Hepatic stellate cell (primary cell): ENCODE measurements at places on chromosomes 16 and 17.

DNA sequence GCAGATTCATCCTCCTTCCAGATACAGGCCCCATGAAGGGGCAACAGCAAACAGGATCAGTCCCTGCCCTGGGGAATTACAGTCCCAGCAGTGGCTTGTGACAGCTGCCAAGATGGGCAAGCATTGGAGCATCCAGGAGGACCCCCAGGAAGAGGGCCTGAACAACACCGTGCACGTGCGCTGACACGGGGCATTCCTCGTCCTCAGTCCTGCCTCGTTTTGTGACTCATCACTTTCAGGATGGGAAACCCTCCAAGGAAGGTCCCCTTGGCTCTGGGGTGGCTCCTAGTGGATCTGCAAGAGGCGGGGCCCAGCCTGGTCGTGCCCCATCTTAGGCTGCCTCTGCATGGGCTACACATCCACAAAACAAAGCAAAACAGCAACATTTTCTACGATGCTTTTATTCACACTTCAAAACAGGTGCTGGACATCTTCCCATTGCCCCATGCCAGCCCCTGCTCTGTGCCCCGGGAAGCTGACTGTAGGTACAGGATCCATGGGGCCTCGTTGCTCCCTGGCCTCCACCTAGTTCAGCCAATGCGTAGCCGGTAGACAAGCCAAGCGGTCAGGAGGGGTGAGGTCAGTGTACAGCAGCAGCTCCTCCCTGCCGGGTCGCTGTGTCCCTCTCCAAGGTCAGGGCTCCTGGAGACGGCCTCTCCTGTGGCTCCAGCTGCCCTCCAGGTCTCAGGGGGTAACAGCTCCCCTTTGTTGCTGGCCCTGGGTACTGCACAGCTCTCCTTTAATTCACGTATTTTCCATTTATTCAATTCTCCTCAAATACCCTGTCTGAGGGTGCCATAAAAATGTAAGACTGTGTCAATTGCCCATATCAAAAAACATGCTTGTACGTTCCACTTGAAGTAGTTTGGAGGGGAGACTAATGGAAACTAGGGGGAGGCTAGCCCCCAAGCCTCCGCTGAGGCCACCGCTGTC is 32.2 kb downstream of the ACTG1 start:
- DNase-seq: peak; percentile 84

- DNase-seq: peak; percentile 22
Measured at GRCh38 chr17:77649717-77650211, 308.7 kb upstream of the TNRC6C start.

DNA sequence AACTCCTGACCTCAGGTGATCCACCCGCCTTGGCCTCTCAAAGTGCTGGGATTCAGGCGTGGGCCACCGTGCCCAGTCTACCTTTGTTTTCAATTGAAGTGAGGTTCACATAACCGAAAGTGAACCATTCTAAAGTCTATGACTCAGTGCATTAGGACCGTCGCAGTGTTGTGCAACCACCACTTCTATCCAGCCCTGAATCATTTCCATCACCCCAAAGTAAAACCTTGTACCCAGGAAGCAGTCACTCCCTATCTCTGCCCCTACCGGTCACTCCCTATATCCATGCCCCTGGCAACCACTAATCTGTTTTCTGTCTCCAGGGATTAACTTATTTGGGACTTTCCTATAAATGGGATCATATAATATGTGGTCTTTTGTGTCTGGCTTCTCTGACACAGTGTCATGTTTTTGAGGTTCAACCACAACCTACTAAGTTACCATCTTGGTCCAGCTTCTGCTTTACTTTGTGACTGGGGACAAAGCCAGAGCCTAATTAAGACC is 28.3 kb upstream of the CDC42EP4 start:
- peak; percentile 98 for DNase-seq

GRCh38 chr16:28924399-28924761 is 658 bp downstream of the RABEP2 start:
- DNase-seq: no peak

DNA sequence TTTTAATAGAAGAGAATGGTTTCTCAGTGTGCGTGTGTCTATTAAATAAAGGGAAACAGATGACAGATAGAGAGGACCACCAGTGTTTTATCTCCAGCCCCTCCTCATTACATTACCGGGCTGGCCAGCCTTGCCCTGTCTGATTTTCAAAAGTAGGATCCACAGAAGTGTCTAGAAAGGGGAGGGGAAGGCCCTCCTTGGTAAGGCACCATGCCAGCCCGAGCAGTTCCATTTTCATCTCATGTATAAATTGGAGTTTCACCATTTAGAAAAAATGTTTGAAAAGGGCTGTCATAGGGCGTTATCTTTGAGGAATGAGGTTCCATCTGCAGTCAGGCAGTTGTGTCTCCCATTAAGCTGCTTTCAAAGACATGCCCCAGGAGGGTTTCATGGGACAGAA is 96.7 kb downstream of the SOCS1 start:
- DNase-seq: no peak

GRCh38 chr17:63452046-63452961 is 6.2 kb upstream of the CYB561 start:
- no peak for DNase-seq

- DNase-seq: no peak
Measured at GRCh38 chr16:62157544-62157943, 121.3 kb upstream of the CDH8 start.

DNA sequence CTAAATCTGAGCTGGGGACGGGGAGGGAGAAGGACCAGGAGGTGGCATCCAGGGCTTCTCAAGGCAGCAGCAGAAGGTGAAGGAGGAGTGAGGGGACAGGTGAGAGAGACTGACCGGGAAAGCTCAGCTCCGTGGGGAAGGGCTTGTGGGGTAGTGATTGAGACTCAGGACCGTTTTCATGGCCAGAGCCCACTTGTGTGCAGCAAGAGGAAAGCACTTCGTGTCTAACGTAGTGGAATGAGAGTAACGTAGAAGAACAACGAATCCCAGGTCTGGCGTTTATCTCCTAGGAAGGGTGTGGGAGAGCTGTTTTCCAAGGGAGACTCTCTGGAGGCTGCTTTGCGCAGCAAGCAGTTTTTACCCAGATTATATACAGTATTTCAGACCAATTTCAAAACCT is 1.3 kb upstream of the CDH3 start:
- DNase-seq: no peak

DNA sequence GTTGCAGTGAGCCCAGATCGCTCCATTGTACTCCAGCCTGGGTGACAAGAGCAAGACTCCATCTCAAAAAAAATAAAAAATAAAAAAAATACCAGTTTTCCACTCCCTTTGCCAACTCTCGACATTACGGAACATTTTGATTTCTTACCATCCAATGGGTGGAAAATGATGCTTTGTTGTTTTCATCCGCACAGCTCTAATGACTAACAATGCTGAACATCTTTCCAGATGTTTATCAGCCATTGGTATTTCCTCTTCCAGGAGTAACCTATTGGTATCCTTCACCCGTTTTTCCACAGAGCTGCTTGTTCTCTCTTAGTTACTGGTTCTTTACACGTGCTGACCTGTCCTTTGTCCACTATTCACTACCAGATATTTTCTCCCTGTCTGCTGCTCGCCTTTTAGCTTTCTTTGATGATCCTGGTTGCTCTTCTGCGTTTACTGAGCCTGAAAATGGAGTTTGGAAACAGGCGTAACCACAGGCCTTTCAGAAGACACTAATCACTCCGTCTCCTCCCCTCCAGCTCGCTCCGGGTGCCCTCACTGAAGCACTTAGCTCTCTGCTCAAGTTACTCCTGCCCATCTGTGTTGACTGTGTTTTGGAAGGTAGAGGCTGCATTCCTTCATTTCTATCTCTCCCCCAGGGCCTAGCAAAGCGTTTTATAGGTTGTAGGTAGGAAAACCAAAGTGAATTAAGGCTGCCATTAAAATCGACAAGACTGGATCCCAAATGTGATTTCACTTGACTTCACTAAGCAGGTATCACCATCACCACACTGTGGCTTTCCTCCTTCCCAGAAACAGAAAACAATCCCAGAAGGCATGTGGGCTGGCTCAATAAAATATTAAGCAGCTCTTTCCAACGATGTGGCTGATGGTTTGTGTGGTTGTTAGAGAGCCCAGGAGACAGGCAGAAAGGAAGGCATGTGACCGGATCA is 8.9 kb downstream of the SHPK start:
- DNase-seq: no peak

DNA sequence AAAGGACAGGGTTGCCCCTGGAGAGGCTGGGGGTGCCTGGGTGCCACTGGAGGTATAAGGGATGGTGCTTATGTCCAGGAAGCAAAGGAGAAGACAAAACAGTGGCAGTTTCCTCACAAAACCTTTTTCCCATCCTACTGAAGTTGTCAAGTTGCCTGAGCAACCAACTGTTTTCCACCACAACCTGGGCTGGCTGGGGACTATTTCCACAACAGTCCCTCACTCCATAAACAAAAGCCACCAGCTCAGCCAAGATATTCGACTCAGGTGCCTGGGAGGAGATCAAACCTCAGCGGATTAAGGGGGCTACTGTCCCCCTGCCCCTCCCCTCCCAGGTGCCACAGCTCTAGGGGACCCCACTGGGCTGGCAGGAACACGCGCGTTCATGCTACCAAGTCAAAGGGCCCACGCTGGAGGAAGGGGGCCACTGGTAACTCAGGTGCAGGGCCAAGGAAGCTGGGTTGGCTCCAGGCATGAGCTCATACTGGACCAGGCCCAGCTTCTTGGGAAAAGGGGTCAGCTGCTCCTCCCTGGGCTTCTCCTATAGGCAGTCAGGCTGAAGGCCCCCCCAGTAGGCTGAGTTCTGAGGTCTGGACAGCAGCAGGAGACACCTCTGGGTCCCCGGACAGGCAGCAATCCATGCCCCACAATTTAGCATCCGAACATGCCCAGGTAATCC is 45.7 kb upstream of the MRPS23 start:
- no peak for DNase-seq

GRCh38 chr17:1447052-1447451 is 9.0 kb downstream of the CRK start:
- no peak for DNase-seq

DNA sequence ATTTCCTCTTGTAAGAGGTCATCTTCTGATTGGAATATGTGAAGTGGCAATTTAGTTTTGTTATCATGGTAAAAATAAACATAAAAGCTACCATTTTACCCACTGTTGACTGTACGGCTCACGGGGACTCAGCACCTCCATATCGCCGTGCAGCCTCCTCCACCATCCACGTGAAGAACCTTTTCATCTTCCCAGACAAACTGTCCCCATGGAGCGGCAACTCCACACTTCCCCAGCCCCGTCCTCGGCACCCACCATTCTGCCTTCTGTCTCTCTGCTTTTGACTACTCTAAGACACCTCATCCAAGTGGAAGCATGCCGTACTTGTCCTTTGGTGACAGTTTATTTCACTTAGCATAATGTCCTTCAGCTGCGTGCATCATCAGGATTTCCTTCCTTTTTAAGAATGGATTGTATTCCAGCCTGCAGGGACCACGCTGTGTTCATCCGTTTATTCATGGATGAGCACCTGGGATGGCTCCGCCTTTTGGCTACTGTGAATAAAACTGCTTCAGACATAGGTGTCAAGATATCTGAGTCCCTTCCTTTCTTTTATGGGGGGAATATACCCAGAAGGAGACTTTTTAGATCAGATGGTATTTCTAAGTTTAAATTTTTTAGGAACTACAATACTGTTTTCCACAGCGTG is 14.3 kb downstream of the FBXO31 start:
- DNase-seq: no peak

DNA sequence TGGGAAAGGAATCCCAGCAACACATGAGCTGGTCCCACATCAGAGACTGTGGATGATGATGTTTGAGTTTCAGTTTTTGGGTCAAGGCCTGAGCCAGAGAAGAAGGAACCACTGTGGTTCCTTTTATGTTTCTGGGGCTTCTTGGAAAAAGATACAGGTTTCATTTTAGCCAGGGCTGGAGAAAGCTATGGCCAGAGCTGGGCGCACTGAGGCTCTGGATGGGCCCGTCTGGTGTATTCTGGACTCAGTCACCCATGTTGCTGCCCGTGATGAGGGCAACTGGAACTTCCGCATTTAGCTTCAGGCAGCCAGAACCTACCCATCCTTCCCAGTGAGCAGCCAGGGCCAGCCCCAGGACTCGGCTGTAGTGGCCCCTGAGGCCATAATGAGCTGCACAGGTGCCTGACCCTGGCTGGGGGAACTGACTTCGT is 15.0 kb upstream of the PITPNA start:
- no peak for DNase-seq

DNA sequence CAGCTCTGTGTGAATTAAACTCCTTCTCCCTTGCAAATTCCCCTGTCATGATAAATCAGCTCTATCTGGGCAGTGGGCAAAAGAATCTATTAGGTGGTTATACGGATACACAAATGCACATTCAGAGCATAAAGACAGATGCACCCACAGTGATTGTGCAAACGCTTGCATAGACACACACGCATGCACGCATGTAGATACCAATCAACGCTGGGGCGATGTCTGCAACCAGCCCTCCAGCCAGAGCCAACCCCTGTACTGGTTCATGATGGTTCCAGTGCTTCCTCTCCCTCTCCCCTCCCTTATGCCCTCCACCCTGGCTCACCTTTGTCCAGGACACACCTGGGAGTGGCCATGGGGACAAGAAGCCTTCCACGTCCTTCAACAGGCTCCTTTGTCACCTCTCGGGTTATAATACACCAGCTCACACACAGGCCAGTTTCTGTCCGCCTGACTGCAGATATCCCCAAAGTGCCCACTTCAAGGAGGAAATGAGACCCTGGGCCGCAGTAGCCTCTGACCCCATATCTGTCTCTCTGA is 33.1 kb upstream of the SNN start:
- no peak for DNase-seq

- no peak for DNase-seq
Measured at GRCh38 chr17:40793832-40794231, 5.9 kb downstream of the KRT28 start.

GRCh38 chr17:29549177-29549923 is 17.5 kb downstream of the ABHD15 start:
- no peak for DNase-seq

GRCh38 chr16:86798247-86799041 is 220.1 kb downstream of the FOXL1 start:
- DNase-seq: no peak

DNA sequence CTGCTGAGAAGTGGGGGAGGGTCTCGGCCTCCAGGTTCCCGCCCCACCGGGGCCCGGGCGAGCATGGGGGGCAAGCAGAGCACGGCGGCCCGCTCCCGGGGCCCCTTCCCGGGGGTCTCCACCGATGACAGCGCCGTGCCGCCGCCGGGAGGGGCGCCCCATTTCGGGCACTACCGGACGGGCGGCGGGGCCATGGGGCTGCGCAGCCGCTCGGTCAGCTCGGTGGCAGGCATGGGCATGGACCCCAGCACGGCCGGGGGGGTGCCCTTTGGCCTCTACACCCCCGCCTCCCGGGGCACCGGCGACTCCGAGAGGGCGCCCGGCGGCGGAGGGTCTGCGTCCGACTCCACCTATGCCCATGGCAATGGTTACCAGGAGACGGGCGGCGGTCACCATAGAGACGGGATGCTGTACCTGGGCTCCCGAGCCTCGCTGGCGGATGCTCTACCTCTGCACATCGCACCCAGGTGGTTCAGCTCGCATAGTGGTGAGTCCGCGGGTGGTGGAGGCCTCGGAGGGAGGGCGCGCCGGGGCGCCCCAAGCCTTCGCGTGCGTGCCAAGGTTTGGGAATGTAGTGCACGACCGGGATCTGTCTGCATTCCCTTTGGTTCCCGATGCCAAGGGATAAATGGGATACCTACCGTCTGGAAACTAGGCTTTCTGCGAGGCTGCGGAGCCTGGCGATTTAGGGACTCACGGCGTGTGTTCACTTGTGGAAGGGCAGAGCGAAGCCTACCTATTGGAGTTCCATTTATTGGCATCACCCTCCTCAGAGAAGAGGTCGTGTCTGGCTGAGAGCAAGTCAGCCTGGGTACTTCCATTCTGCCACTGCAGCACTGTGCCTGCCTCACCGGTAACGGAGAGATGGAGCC is 1.0 kb downstream of the ZNRF1 start:
- DNase-seq: peak; percentile 55
